Fibroblast of skin of left quadriceps (primary cell): ENCODE measurements at places on chromosomes 6 and 20.

- DNase-seq: peak; percentile 67
These were observed 77.5 kb downstream of the FKBP5 start for GRCh38 chr6:35611240-35611639.

DNA sequence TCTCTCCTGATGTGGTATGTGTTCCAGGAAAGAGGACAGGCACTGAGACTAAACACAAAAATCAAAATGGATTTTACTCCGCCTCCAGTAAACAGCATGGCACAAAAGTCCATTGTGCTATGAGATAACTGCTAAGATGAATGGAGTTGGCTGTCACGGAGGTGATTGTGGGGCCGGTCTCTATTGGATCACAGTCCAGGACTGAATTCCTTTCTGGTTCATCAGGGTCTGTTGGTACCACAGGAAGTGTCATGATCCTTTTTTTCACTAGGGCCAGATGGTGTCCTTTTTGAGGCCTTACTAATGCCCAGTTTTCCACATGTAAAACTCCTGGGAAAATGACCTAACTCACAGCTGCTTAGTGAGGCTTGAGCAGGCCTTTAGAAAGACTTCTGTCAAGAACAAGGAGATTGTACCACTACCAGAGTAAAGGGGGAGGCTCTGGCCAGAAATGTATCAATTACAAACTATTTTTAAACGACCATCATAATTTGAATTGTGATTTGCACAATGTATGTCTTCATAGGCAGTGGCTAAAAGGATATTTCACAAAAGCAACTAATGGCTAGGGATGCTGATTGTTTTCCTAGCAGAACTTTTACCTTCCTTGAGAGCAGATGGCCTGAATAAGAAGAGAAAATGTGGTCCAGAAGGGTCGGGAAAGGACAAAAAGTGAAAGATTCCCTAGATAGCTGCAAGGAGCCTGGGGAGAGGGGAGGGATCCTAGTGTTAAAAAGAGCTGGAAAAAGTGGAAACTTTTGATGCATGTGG is 192.2 kb upstream of the POU3F2 start:
- no peak for DNase-seq

DNA sequence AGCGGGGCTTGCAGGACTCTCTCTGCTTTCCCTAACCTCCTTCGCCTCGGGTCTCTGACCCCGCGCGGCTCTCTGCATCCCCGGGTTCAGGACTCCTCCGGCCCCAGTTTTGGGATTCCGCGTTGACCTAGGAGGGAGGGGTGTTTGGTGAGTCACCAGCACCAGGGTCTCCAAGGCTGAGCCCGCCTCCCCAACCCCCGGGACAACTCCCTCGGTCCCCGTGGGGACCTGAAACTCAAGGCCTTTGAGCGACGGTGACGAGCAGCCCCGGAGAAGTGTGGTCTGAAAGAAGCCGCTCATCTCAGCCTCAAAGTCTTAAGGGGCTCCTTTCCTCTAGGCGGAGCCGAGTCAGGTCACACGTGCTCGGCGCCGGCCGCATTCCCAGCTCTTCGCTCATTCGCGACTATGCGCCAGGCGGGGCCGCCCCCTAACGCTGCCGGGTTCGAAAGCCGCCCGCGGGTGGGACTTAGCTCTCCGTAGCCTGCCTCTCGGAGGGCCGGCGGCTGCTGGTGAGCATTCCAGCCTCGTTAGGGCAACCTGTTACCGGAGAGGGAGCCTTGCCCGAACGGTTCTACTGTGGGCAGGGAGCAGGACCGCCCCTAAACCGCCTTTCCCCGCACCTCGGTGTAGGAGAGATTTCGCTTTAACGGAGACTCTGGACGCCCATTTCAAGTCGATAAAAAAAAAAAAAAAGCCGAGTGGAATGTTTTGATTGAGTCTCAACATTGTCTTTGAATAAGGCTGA is 3.0 kb upstream of the PRDM13 start:
- DNase-seq: no peak

DNA sequence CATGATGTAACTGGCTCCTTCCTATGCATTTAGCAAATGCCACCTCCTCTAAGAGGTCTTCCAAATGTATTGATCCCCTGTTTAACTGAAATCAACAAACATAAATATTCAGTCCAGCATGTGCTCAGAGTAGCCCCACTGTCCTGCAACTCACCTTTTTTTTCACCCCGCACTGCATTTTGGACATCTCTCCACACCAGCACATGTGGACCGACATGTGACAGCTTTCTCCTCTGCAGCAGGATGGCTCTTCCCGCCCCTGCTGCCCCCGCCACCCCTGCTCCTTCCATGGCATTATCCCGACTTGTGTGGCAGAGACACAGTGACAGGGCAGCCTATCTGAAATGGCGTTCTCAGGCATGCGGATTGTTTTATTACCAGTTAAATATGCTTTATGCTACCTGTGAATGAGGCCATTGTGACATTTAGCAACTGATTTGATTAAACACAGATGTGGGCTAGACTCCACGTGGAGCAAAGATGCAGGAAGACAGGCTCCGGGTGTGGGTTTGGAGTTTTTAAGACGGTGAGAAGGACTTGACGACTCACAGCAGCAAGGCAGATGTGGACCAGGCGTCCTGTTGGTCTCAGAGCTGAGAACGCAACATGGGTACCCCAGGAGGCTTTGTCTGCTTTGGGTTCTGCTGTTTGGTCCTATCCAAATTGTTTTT is 161.2 kb downstream of the EYA2 start:
- DNase-seq: peak; percentile 40

- no peak for DNase-seq
These were observed 30.8 kb upstream of the FKBP1A start for GRCh38 chr20:1423625-1424106.

- no peak for DNase-seq
These were observed 2.7 kb downstream of the MOCS1 start for GRCh38 chr6:39931607-39932006.

DNA sequence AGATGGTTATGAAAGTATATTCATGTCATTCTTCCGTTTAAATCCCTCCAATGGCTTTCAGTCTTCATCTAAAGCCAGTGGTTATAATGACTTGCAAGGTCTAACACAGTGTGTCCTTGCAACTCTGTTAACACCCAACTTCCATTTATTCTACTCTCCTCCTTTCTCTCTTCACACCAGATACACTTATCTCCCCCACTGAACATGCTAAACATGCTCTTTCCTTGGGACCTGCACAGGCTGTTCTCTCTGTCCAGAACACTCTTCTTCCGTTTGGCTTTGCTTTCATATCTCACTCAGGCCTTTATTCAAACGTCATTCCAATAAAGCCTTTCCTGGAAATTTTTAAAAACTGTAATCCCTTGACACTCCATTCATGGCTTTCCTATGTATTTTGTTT is 91.5 kb downstream of the EPHA7 start:
- DNase-seq: no peak

GRCh38 chr6:1108198-1108597 is 203.7 kb upstream of the FOXQ1 start:
- DNase-seq: no peak

- DNase-seq: peak; percentile 26
These were observed 81.7 kb upstream of the NFATC2 start for GRCh38 chr20:51624157-51624731.

DNA sequence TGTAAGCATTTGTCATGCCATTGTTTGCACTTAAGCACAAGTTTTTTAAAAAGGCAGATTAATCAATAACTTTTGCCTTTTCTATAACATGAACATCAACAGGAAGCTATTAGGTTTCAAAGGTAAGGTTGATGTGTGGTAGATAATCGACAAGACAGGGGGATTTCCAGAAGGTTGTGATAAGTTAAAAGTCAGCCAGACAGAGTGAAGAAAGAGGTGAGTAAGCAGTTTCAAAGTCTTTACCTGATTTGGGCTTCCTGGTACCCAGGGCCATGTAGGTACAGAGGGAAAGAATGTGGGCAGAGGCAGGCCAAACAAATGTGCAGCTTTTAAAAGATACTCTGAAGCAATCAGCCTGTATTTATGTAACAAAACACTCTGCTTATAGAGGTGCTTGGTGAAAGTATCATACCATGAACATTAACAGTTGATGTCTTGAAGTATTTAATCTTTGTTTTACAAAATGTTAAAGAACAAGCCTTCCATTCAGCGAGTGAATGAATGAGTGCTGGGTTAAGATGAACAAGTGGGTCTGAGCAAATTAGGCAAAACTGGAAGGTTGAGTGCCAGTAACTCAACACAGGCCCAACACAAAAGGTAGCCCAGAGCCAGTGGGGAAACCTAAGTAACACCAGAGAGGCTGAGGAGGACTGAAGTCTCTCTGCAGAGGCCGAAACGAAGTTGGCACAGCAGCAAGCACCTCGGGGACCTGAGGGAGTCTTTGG is 60.2 kb downstream of the LRRC1 start:
- no peak for DNase-seq

DNA sequence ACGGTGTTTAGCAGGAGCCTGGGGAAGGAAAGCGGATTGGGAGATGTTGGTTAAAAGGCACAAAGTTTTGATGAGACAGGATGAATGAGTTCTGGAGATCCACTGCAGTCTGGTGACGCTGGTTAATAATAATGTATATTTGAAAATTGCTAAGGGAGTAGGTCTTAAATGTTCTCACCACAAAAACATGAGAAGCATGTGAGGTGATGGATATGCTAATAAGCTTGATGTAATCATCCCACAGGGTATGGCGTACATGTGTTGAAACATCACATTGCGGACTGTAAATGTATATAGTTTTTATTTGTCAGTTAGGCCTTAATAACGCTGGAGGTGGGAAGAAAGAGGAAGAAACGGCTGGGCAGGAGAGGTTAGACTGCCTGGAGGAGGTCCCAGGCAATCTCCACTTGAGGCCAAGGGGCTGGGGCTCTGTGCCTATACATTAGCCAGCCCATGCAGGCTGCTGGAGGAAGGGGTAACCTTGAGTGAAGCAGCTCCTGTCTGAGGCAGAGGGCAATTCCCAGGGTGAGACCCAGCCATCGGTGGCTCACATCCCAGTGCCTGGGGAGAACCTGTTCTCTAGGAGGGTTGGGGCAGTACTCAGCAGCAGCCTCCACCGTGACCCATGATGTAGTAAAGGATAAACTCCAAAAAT is 188.2 kb upstream of the QKI start:
- DNase-seq: no peak

DNA sequence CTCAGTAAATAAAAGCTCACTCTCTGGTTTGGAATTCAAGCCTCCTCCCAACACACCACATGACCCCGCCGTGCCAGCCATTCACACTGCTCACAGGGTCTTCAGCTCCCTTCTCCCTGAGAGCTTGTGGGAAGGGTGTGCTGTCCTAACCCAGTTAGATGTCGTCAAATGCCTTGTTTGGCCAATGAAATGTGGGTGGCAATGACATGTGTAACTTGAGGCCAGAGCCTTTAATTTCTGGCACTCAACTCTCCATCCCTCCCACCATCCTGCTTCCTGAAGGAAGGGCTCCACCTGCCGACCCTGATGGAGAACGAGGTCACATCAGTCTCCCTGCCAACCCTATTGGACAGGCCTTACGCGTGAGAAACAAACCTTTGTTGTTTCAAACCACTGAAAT is 224.5 kb upstream of the AGPAT4 start:
- DNase-seq: no peak

- no peak for DNase-seq
These were observed 47.2 kb downstream of the TMEM242 start for GRCh38 chr6:157276134-157276532.

GRCh38 chr6:138028893-138029292 is 78.3 kb downstream of the PERP start:
- no peak for DNase-seq
